ENCODE measurements at places on chromosomes 3 and 15.
A peak's percentile ranks its signal among the peaks of the same experiment; 100 is the strongest.

DNA sequence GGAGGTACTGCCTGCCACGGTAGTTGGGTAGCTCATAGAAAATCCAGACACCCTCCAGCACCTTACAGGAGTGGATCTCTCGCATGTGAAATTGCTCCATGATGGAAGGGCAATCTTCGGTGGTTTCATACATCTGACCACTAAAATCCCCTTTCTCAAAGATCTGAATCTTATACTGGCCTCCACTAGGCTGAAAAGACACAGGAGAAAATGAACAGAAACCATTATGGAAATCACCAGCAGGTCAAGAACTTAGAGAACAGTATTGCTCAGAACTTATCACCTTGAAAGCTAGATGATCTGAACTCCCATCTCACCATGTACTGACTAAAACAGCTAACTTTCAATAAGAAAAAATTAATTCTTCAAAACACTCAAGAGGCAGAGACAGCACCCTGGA lies 5.4 kb downstream of the CRYGS start:
- no peak for DNase-seq

- no peak for DNase-seq
These were observed 141.4 kb upstream of the SLC6A11 start for GRCh38 chr3:10674578-10674977.

GRCh38 chr3:141979050-141979671 lies 102.7 kb downstream of the ATP1B3 start:
- no peak for DNase-seq

GRCh38 chr15:41895491-41895890 lies 1.6 kb upstream of the SPTBN5 start:
- no peak for DNase-seq

GRCh38 chr3:45765266-45765851 lies 31.0 kb downstream of the SLC6A20 start:
- DNase-seq: no peak

- DNase-seq: no peak
These were observed 94.4 kb downstream of the SCN11A start for GRCh38 chr3:38957296-38957695.

GRCh38 chr3:45320986-45321385 lies 67.4 kb upstream of the LARS2 start:
- no peak for DNase-seq

DNA sequence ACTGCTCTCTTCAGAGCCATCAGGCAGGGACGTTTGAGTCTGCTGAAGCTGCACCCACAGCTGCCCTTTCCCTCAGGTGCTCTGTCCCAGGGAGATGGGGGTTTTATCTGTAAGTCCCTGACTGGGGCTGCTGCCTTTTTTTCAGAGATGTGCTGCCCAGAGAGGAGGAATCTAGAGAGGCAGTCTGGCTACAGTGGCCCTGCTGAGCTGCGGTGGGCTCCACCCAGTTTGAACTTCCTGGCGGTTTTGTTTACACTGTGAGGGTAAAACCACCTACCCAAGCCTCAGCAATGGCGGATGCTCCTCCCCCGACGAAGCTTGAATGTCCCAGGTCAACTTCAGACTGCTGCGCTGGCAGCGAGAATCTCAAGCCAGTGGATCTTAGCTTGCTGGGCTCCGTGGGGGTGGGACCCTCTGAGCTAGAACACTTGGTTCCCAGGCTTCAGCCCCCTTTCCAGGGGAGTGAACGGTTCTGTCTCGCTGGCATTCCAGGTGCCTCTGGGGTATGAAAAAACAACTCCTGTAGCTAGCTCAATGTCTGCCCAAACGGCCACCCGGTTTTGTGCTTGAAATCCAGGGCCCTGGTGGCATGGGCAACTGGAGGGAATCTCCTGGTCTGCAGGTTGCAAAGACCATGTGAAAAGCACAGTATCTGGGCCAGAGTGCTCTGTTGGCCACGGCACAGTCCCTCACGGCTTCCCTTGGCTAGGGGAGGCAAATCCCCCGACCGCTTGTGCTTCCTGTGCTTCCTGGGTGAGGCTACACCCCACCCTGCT lies 21.1 kb upstream of the ST6GAL1 start:
- DNase-seq: peak; percentile 86

- DNase-seq: no peak
These were observed 3.5 kb upstream of the HHATL start for GRCh38 chr3:42705962-42706585.

DNA sequence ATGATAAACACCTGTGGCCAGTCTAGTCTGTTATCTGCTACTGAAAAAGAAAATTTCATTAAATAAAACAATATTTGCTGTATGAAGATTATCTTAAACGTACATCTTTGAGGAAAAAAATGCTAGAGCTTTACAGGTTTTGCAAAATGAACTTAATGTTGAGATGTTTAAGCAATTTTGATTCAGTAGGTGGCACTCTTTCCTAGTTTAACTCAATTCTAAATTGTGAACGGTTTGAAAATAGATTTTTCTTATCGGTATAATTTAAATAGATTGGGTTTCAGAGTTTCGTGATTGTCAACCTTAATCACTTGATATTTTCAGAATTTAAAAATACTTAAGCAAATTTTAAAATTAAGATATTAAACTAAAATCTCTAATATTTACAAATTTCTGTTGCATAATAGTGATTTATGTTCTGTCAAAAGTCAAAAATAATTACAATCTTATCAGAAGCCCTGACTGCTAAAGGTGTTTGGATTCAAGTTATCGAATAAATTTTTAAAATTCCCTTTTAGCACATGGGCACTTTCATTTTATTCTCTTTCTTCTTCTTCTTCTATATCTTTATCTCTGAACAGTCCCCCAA lies 7.0 kb upstream of the RNF111 start:
- peak; percentile 40 for DNase-seq

GRCh38 chr3:23288286-23288685 lies 85.2 kb downstream of the UBE2E2 start:
- DNase-seq: no peak

- DNase-seq: no peak
These were observed 412.0 kb downstream of the FHIT start for GRCh38 chr3:60839246-60839645.

DNA sequence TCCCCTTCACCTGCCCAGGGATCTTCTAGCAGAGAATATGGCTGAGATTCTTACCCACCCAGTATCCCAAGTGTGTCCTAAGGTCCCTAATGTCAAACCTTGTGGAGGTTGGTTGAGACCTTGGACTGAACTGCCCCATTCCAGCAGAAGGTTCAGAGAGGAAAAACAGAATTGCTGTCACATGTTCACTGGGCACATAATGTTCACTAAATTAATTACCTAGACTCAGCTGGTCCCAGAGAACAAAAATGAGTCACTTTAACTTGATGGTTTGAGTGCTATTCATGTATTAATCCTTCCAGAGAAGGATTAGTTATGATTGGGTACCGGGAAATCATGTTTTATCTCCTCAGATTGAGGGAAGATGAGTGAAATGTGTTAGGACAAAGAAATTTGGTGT lies 171.3 kb upstream of the GADL1 start:
- DNase-seq: no peak

DNA sequence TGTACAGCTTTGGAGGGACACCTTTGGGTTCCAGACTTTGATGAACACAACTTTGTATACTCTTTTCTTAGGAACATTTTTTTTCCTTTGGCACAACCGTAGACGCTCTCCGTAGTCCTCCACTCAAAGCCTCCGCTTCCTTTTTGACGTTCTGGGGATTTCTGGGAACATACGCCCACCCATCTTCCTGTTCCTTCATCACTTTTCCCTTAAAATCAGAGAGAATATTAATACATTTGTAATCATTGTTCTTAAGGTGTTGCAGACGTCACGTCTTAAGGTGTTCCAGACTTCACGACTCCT lies 405 bp upstream of the SPG21 start:
- DNase-seq: no peak

GRCh38 chr15:84098604-84099003 lies 137.0 kb upstream of the GOLGA6L4 start:
- no peak for DNase-seq

DNA sequence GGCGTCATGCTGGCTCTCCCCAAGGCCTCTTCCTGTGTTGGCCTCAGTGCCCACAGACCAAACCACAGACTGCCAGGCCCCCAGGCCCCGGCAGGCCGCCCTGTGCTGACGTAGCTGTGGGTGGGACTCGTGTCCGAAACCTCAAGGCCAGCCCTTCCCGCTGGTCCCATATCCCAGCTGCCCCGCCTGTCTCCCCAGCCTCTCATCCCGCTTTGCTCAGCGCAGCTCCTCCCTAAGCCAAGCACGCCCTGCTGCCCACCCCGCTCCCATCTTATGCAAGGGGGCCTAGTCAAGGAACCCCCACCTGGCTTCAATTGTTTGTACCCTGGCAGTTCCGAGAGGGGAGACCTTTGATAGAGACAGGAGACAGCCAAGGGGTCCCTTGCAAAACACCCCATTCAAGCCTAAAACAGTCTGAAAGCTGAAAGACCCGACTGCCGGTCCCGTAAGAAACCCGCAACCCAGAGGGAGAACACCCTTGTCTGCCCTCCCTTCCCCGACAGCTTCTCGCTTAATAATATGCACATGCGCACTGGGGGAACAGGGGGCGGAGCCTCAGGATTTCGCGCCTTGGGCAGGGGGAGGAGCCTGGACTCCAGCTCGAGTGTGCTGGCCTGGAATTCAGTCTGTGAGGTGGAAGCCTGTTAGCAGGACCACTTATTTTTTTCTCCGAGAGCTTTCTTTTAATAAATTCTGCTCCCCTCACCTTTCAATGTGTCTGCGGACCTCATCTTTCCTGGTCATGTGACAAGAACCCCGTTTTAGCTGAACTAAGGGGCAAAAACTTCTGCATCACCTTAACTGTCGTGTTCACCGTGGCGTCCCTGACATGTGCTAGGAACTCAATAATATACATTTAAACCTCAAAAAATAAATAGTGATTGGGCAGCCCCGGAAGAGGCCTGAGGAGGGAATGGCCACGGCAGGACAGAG lies 17.2 kb downstream of the TNFAIP8L3 start:
- DNase-seq: peak; percentile 25

GRCh38 chr3:106379251-106379750 lies 510.5 kb upstream of the CBLB start:
- no peak for DNase-seq

DNA sequence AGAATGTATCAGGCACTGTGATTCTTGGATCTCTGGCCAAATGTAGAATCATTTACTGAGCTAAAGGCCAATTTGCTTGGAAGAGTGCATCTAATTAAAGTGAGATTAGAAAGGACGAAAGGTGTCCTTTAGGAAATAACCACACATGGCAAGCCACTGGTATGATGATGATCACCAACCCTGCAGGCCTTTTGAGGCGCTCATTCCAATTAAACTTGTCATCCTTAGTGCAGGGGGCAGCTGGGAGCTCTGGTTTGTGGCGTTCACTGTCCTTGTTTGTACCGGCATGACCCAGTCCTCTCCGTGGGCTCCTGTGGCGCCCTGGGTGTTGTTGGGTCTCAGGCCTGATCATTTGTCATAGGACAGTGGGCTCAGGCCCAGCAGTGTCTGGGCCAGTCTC lies 11.0 kb downstream of the LIMD1 start:
- DNase-seq: no peak

GRCh38 chr3:188948281-188948996 lies 223.3 kb upstream of the TPRG1 start:
- DNase-seq: no peak

DNA sequence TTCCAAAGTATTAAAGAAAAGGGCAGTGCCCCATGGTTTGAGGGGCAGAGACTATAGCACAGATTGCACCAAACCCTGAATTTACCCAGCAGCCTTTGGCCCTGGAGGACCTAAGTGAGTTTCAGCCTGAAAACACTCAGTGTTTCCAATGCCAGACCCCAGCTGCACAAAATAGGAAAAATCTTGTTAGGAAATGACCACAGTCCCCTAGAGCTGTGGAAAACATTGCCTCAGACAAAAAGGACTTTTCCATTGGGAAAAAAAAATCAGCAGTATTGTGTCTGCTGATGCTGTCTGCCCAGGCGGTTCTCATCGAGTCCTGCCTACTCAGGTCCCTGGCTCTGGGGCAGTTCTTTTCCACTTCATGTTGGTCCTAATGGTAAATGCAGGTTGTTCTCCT lies 121.7 kb upstream of the DLG1 start:
- no peak for DNase-seq

DNA sequence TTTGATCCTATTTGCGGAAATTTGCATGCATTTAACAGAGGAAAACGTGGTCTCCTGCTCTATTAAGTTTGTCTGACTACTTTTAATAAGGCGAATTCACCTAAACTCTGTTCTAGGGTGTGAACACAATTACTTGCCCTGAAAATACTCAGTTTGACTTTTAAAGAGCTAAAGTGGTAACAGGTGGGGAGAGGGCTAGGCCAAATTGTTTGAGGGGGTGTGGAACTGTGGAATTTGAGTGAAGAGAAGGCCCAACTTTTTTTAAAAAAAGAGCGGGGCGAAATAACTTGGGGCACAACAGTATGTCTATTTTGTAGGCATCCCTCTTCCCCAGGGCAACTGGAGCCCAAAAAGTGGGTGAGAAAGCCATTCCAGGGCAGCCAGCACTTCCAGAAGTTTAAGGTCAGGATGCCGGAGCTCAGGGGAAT lies 580 bp upstream of the FXR1 start:
- DNase-seq: no peak

DNA sequence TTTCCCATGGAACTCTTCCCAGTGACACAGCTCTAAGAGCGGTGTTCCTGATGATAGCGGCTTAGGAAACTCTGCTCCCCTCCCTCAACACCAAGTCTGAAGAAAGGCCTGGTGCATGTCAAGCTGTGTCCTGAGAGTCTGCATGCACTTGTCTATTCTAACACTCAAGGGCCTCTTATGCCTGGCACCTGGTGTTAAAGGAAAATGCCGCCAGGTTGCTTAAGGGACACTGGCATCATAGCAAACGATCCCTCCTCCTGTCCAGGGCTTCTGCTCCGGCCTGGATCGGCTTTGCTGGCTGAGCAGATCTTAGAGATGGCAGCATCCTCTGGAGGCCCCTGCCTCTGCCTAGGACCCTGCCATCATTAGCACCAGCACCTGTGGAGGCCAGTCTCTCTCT lies 121.7 kb downstream of the MEGF11 start:
- no peak for DNase-seq

DNA sequence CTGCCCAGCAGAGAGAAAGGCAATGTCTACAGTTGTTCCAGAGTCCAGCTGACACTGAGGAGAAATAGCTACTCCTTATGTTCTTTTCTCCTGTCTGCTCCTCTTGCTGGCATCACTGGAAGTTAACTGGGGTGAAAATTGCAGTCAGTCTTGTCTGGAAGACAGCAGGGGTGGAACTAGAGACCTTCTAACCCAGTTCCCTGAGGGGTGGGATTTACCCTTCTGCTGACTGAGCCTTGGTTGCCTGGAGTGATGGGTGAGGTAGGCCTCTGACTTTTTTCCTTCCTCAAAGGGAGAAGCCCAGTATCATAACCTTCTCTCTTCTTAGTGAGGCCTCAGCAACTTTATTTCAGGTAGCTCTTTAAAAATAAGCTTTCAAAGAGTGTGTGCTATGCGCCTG lies 16.2 kb downstream of the ZNF609 start:
- no peak for DNase-seq

- no peak for DNase-seq
These were observed 6.1 kb upstream of the DGKG start for GRCh38 chr3:186368176-186368575.

DNA sequence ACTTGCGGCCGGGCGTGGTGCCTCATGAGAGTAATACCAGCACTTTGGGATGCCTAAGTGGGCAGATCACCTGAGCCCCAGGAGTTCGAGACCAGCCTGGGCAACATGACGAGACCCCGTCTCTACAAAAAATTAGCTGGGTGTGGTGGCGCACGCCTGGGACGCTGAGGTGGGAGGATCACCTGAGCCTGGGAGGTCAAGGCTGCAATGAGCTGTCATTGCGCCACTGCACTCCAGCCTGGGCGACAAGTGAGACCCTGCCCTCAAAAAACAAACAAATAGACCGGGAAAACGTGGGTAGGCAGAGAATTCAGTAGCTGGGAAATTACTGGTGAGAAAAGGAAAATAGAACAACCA lies 667 bp downstream of the UMPS start:
- no peak for DNase-seq
